Transverse colon (tissue), 4 donors: ENCODE measurements at places on chromosomes 2 and 18.
A peak's percentile ranks its signal among the peaks of the same experiment; 100 is the strongest.

DNA sequence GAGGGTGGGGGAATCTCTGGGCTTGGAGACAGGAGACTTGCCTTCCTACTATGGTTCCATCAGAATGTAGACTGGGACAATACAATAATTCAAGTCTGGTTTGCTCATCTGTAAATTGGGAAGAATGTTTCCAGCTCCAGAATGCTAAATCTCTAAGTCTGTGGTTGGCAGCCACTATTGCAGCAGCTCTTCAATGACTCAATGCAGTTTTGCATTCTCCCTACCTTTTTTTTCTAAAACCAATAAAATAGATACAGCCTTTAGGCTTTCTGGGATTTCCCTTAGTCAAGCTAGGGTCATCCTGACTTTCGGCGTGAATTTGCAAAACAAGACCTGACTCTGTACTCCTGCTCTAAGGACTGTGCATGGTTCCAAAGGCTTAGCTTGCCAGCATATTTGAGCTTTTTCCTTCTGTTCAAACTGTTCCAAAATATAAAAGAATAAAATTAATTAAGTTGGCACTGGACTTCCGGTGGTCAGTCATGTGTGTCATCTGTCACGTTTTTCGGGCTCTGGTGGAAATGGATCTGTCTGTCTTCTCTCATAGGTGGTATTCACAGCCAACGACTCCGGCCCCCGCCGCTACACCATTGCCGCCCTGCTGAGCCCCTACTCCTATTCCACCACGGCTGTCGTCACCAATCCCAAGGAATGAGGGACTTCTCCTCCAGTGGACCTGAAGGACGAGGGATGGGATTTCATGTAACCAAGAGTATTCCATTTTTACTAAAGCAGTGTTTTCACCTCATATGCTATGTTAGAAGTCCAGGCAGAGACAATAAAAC is 6.5 kb downstream of the TTR start:
- DNase-seq: no peak

DNA sequence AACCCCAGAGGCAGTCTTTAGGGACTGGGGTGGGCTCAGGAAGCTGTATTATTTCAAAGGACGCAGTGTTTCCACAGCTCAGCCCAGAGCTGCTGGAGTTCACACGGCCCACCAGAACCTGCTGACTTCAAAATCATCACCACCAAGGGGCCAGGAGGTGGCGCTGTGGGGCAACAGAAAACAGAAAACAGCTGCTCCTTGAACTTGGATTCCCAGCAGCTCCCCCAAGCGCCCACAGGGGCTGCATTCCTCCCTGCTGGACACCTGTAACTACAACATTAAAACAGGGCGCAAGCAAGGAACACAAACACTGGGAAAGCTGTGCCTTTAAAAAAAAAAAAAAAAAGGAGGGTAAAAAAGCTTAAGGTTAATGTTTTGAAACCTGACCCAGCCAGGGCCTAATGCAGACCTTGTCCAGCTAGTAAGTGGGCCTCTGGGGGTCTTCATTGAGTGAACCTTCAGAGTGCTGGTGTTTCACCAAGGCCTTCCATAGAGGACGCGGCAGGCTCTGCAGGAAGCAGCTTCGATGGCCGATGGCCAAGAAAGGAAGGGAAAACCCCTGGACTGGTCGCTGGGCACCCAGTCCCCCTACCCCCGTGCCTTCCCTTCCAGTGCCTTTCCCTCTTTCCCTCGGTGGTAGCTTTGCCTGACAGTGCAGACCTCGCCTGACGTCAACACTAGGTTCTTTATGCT is 25.9 kb downstream of the MLPH start:
- peak; percentile 88 for DNase-seq

DNA sequence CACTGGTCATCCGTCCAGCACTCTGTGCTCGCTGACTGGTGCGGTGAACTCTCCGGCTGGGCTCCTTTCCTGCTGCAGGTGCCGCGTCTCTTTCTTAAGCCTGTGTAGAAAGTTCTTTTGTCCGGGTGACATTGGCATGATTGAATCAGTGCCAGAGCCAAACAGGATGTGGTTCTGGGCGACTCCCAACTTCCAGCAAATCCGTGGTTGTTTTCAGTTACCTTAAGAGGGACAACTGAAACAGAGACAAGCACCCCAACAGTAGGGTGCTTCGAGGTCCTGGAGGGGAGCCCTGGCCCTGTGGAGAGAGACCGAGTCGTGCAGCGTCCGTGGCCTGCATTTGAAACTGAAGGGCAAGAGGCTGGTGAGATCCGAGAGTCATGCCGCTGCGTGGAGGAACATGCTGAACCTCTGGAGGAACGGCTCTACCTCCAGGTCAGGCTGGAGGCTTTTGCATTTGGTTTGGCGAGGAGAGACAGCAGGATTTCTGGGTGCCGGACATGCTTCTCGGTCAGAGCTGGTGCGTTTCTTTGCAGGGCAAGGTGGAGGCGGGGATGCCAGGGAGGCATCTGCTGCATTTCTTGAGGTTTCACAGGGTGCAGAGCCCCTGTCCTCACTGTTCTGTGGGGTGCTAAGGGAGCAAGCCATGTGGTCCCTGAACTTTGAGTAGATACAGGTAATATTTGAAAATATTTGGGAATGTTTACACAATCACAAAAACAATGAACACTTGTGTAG is 26.8 kb downstream of the SH3BP4 start:
- peak; percentile 54 for DNase-seq

- DNase-seq: peak; percentile 63
These were observed 143.6 kb upstream of the MAP3K20 start for GRCh38 chr2:172931918-172932520.

DNA sequence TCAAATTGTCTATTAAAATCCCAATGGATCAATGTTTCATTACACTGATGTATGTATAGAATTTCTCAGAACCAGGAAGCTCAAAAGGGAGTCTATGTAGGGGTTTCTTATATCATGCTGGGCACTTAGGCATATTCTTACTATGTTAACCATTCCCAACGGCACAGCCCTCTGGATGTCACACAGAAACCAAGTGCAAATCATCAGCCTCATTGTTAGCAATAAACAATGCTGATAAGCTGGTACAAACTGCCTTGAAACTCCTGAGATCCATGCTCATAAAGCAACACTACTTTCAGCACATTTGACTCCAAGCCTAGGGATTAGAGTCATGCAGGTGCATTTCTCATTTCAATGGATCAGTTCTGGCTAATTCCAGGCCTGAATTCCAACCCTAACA is 730.2 kb upstream of the SLC39A10 start:
- no peak for DNase-seq

DNA sequence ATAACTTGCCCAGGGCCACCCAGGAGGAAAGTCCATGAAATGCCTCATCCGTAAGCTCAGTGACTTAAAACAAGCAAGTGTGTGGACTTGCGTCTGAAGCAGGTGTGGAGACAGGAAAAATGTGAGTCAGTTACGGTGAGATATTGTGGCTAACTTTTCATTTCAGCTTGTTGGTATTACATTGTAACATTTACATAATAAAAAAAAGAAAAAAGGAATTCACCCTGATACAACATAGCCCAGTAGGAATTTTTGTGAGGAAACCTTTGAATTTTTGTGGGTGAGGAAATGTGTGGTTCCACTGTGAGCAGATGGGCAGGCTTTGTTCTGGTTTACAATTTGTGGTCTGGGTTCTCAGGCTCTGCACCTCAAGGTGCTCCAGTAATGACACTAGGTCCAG is 33.7 kb upstream of the LYPD6B start:
- no peak for DNase-seq

DNA sequence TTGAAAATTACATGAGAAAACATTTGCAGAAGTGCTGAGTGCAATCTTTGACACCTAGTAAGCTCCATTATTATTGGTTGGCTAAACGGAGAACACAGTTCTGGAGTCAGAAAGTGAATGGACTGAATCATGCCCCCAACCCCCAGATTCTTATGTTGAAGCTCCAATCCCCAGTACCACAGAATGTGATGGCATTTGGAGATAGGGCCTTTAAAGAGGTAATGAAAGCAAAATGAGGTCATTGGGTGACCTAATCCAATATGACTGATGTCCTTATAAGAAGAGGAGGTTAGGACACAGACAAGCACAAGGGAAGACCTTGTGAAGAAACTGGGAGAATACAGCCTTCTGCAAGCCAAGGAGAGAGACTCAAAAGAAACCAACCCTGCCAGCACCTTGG is 200.9 kb upstream of the EPAS1 start:
- no peak for DNase-seq

- DNase-seq: no peak
These were observed 70.6 kb downstream of the DAW1 start for GRCh38 chr2:227942021-227942420.

GRCh38 chr2:98833172-98833916 is 102.4 kb upstream of the MGAT4A start:
- no peak for DNase-seq

GRCh38 chr2:37191747-37192146 is 3.3 kb upstream of the SULT6B1 start:
- no peak for DNase-seq

- no peak for DNase-seq
These were observed 103.7 kb downstream of the SLC4A3 start for GRCh38 chr2:219731173-219731572.

DNA sequence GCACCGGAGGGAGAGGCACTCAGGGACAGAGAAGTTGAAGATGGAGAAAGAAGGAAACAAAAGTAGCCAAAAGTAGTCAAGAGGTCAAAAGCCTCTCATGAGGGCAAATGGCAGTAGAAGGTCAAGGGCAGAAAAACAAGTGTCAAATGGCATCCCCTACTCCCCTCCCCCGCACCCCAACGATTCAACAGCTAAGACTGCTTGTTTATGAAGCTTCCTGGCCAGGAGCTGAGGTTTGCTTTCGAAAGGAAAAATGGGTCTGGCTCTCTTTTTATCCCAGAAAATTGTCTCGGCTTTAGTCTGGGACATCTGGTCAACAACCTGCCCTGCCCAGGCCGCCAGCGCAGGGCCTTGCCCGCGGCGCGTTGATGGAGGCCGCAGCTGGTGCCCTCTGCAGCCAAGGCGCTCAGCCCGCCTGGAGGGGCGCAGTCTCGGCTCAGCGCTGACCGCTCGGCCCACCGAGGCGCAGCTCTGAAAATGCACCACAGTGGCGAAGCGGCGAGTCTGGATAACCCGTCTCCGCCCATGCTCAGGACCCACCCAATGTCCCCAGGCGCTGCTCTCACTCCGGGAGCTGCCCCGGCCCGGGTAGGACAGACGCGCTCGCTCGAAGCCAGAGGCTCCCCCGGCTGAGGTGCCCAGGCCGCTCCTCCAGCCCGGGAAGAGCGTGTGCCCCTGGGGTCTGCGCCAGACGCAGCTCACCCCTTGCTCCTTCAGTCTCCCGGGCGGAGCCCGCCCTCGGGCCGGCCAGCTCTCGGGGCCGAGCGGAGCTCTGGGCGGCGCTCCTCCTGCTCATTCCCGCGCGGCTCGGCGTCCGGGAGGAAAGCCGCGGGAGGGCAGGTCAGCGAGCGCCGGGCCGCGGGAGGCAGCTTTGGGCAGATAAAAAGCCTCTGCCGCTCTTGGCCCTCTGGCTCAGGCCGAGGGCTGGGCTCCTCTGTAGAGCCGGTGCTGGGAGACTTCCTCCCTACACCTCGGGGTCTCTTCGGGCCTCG is 1.8 kb upstream of the TBR1 start:
- DNase-seq: peak; percentile 22

DNA sequence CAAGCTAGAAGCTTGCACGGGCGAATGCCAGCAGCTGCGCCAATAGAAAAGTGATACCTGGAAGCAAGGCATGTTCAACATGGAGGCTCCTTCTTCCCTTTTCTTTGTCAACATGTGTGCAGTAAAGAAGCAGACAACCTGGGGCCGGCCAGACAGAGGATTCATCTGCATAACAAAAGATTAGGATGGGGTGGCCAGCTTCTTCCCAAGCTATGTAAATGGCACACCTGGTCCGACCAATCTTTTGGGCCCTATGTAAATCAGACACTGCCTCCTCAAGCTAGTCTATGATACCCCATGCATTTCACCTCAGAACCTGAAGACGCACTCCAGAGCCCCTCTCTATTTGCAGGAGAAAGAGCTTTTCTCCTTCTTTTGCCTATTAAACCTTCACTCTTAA is 66.4 kb upstream of the TGFA start:
- no peak for DNase-seq

DNA sequence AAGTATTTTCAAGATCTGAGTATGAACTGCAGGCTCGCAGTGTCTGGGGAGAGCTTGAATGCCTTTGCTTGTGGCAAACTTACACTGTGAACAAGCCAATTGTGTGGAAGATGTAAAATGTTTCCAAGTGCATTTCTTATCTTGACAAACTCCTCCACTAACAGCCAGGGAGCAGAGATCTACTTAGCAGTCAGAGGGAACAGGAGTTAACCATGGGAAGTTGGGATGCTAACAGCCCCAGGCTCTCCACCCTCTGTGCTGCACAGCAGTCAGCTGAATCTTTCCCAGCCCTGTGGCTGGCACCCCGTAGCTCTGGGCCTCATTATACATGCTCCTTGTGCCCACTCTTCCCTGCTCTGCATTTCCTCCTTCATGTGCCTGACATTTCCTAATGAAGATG is 450.2 kb downstream of the TSN start:
- DNase-seq: no peak

- DNase-seq: no peak
These were observed 79.8 kb upstream of the SPATS2L start for GRCh38 chr2:200226451-200227426.

GRCh38 chr18:39198376-39198775 is 1632.8 kb upstream of the CELF4 start:
- no peak for DNase-seq

DNA sequence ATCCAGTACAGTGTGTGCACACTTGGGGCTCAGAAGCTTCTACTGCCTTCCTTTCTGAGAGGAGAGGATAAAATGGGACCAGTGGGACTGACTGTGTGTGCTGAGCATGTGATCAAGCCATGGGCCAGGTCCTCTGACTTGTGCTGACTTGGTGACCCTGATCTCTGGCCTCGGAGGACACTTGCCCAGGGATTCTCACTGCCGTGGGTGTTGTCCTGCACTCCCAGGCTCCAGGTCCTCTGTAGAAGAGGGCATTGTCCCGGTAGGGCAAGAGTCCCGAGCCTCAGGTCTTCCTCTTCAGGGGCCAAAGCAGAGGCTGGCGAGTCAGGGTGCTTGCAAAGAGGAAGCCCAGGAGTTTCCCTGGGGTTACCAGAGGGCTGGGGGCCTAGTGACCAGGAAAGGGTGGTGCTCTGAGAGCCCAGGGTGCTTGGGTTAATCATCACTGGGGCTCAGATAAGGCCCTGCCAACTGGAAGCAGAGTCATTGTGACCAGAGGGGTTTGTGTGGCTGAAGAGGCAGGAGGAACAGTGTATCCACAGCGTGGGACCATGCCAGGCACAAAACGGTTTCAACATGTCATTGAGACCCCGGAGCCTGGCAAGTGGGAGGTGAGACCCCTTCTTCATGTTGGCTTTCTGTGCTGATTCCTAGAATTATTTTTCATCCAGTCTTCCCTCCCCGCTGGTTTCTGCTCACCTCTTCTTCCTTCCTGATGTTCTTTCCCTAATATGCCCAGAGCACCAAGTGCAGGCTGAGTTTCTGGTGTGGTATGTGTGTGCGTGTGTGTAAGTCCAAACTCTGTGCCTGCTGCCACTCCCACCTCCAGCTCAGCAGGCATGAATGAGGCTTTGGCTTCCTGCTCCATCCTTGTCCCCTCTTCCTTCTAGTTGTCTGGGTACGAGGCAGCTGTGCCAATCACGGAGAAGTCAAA is at the start of gene GCKR:
GCKR (plus strand) TSS at position 483 of the 931 bp plus-strand sequence; CDS start at position 549, 66 bp downstream.
- no peak for DNase-seq

GRCh38 chr2:241762321-241762932 is 14.2 kb upstream of the GAL3ST2 start:
- no peak for DNase-seq

GRCh38 chr2:146240391-146240790 is 1604.4 kb upstream of the ACVR2A start:
- no peak for DNase-seq

GRCh38 chr2:81467096-81467495 is 1162.5 kb upstream of the LRRTM1 start:
- no peak for DNase-seq
